Stimulated activated CD4-positive, alpha-beta T cell treated with anti-CD3 and anti-CD28 coated beads, Interleukin-1b, Interleukin-23, amount 100 ng/mL, for 1 hour (primary cell): ENCODE measurements at places on chromosomes 16 and 17.

DNA sequence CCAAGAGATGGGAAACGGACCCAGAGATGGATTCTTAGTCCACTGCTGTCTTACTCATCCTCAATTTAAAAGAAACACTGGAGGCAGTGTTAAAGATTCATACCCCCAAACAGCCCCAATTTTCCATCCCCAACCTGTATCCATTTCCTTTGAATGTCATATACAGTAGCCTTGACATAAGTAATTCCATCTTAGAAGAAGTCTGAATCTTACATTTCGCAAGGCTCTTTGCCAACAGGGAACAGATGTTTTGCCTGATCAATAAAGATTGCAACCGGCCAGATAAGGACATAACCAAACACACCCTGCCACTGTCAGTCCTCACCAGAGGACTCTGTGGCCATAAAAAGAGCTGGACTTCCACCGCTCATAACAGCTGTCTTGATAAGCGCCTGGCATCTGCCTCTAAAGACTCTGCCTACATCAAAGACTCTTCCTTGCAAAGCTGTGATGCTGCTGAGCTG lies 59.0 kb upstream of the MED9 start:
- DNase-seq: no peak

GRCh38 chr17:45973099-45973780 lies 25.8 kb upstream of the STH start:
- DNase-seq: no peak

GRCh38 chr16:87352818-87353217 lies 30.8 kb downstream of the FBXO31 start:
- no peak for DNase-seq

DNA sequence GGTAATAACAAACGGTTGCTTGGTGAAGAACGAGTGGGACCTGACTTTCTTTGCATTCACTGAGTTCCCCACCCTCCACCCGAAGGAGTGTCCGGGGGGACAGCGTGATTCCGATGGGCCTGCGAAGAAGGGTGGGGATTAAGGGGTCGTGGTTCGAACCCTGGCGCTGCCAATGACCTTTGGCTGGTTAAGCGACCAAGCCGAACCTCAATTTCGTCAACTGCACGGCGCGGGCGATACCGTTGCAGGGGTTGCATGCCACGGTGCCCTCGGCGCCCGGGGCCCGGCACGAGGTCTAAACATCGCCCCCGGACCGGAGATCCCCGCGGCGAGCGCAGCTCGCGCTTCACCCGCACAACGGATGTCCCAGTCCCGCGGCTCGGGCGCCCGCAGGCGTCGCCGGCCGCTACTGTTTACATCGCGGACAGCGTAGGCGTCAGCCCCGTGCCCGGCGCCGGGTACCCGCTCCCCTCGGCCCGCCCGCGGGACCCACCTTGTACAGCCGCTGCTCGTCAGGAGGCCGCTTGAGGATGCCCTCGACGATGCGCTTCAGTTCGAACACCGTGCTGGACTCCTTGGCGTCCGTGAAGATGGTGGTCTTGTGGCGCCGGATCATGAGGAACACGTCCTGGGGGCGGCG lies 460 bp downstream of the ELOB start:
- DNase-seq: no peak

- no peak for DNase-seq
These were observed 126.9 kb downstream of the MRM1 start for GRCh38 chr17:36728030-36728991.

DNA sequence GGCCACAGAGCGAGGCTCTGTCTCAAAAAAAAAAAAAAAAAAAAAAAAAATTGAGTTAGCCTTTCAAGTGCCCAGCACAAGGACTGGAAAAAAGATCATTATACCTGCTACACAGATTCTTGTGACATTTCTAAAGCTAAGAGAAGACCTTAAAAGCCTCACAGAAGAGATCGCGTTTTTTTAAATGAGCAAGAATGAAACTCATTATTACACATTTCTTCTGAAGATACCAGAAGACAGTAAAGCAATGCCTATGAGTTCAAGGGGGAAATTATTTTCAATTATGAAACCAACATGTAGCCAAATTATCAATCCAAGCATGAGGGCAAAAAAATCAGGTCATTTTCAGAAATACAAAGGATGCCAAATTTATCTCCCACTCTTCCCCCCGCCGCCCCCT lies 56.8 kb downstream of the MED13 start:
- no peak for DNase-seq

- no peak for DNase-seq
These were observed 903.9 kb downstream of the CDH11 start for GRCh38 chr16:64217789-64218535.

DNA sequence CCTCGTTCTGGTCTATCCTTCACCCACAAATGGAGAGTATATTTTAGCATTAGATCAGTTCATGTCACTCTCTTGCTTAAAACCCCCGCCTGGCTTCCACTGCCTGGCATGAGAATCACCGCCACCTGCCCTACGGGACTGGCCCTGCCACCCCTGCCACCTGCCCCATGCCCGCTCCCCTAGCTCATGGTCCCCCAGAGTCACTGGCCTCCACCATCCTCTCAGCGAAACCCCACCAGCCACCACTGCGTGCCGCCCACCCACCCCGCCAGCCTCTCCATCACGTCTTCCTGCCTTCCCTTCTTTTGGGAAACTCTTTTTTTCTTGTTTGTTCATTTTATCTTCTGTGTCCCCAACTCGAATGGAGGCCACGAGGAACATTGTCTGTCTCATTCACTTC lies 982 bp upstream of the ENPP7 start:
- DNase-seq: no peak

DNA sequence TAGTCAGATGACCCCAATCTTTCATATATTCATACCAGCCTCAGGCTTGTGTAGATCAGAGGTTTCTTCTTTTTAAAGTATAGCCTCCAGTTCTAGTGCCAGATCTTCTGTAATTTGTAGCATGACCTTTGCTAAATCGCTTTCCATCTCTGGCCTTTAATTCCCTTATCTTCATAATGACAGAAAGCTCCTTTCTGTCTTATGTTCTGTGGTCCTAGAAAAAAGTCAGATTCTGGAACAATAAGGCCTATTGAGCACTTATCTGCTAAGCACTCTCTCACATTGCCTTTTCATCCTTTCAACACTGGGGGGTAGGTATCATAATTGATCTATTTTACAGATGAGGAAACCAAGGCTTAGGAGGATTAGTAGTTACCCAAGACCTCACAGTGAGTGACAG lies 9.2 kb downstream of the CCL16 start:
- no peak for DNase-seq
